ENCODE measurements at places on chromosomes 7 and 10.

DNA sequence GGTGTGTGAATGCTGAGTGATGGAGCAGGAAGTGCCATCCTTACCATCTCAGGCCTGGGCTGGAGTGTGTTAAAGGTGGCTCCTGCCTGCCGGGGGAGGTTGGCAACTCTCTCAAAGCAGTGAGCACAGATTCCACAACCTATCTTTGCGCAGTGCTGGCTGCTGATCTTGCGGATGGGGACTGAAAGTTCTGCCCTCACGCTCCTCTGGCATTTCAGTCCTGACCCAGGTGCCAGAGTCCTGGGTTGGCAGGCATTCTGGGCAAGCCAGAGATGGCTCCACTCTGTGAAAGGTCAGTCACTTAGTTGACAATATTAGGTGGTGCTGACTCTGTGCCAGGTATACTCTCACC is 315.5 kb downstream of the RPS24 start:
- DNase-seq = no peak

DNA sequence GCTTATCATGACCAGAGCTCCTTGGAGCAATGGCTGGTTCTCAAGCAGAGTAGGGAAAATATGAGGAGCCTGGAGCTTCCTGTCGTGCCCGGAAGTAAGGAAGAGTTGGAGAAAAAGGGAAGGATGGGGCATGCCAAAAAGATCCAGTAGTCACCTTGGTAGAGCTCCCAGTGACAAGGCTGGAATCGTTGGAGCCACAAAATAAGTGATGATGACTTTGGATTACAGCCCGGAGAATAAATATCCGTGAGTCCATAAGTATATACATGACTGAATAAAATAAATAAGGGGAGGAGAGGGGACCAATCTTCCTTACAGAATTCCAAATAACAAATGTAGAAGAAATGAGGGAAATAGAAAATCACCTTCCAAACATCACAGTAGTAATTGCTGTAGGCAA is 29.3 kb downstream of the LMTK2 start:
- no peak for DNase-seq

DNA sequence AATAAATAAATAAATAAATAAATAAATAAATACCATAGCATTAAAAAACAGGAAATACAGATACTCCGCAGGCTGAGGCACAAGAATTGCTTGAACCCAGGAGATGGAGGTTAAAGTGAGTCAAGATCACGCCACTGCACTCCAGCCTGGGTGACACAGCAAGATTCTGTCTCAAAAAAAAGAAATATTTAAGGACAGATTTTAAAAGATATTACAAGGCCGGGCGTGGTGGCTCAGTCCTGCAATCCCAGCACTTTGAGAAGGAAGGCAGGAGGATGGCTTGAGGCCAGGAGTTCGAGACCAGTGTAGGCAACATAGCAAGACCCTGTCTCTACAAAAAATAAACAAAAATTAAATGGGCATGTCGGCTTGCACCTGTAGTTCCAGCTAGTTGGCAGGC is 17.5 kb upstream of the SNX8 start:
- DNase-seq = no peak

GRCh38 chr7:98668255-98668654 is 51.2 kb downstream of the NPTX2 start:
- DNase-seq = no peak

- DNase-seq = no peak
Measured at GRCh38 chr10:25082276-25083204, 66.1 kb downstream of the THNSL1 start.

DNA sequence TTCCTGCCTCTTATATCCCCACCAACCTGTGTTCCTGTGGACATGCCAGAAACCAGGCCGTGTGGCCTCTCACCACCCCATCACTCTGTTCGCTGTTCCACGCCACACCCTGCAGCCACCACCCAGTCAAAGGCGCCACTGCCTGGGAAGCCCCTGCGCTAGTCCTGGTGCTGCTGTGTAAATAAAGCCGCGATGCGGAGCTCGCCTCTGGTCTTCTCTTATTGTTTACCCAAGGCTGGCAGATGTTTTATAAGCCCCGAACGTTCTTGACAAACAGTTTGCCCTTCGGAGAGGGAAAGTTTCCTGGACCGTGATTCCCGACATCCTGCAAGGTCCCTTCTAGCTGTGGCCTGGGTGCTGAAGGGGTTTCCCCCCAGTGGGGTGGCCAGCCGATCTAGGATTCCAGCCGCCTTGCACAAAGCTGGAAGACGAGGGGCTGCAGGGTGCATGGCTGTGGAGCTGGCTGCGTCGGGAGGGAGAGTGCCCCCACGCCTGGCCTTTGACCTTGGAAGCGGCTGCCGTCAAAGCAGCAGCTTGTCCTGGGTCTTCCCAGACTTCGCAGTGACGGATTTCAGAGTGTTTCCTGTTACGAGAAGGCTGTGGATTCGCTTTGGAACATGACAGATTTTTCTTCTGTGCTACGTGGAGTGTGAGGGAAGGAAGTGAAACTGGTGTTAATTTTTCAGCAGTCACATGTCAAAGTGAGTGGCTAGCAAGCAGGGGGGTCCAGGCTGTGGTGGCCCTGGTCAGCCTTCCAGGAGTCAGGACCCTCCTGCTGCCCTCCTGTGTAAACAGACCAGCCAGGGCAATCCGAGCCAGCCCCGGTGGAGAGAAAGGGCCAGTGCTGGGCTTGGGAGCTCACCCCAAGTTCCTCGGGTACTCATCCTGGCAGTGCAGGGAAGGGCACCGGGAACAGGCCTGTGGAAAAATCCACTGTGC is 61.6 kb downstream of the LHPP start:
- no peak for DNase-seq

- no peak for DNase-seq
Measured at GRCh38 chr10:105925045-105925785, 1239.3 kb downstream of the SORCS1 start.

DNA sequence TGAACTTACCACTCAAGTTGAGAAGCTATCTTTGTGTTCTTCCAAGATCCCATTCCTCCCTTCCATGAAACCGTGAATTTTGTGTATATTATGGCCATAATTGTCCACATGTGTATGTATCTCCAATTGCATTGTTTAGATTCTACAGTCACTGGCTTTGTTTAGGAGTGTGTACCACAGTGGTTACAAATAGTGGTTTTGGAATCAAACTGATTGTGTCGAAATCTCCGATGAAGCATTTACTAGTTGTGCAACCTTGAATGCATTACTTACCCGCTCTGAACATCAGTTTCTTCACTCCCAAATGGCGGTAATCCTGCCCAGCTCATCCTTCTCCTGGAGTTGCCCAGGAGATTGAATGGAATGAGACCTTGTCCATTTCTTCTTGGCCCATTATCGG is 145.0 kb upstream of the ZNF32 start:
- DNase-seq = no peak

DNA sequence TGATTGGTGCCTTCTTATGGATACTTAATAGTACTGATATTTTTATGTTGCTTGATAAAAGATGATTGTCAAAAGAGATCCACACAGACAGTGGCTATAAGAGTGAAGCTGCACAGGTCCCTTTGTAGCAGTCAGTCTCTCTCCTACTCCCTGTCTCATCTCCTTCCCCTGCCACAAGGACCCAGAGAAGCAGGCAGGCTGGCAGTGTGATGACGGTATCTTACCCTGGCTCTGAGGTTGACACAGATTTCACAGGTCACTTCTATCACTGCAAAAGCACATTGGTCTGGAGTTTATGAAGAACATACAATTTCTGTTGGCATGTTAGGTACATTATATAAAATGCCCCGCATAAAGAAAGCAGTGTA is 64.4 kb upstream of the AHR start:
- no peak for DNase-seq

DNA sequence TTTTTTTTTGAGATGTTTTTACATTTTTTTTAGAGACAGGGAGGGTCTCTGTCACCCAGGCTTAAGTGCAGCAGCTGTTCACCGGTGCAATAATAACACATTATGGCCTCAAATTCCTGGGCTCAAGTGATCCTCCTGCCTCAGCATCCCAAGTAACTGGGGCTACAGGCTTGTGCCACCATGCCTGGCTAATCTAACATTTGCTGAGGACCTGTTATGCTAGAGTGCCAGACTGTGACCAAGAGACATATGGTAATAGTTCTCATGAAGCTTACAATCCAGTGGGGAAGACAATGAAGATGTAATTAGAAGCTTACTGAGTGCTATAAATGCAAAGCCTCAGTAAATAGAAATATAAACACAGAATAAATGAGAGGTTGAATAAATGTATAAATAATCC is 17.6 kb upstream of the ORC5 start:
- no peak for DNase-seq

DNA sequence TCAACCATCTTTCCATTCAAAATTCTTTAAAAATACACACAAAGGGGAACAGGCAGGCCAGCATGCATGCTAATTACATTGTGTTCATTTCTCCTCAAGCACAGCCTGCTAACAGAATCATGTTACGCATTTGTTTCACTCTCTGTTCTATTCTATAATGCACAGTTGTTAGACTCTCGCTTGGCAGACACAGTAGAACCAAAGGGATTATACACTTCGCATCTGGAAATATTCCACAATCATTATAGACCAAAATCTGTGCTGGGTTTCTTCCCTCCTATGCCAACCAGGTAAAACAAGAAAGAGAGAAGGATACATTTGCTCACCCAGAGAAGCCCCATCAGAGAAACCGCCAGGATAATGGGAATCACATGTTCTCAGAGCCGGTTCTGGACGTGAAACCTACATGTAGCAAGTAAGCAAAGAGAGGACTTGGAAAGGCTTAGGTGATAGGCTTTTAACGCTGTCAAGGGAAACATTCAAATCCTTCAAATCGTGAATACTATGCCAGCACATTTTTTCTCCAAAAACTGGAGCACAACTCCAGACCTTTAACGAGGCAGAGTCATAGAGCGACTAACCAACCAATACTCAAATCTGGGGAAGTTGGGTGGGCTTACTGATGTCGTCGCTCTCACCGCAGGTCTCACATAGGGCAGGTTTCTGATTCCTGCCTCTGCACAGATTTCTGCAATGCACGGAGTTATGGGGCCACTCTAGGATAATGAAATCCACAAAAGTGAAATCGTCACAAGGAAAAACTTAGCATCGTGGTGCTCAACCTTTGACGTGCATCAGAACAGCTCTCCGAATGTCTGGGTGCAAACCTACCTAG is 380.5 kb upstream of the AUTS2 start:
- DNase-seq = no peak

GRCh38 chr10:17409170-17409733 is 45.1 kb downstream of the ST8SIA6 start:
- peak; percentile 74 for DNase-seq

DNA sequence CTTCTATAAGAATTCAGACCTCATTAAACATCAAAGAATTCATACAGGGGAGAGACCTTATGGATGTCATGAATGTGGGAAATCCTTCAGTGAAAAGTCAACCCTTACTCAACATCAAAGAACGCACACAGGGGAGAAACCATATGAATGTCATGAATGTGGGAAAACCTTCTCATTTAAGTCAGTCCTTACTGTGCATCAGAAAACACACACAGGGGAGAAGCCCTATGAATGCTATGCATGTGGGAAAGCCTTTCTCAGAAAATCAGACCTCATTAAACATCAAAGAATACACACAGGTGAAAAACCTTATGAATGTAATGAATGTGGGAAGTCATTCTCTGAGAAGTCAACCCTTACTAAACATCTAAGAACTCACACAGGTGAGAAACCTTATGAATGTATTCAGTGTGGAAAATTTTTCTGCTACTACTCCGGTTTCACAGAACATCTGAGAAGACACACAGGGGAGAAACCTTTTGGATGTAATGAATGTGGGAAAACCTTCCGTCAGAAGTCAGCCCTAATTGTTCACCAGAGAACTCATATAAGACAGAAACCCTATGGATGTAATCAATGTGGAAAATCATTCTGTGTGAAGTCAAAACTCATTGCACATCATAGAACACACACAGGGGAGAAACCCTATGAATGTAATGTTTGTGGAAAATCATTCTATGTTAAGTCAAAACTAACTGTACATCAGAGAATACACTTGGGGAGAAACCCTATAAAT is 24.1 kb downstream of the ZNF37A start:
- no peak for DNase-seq

DNA sequence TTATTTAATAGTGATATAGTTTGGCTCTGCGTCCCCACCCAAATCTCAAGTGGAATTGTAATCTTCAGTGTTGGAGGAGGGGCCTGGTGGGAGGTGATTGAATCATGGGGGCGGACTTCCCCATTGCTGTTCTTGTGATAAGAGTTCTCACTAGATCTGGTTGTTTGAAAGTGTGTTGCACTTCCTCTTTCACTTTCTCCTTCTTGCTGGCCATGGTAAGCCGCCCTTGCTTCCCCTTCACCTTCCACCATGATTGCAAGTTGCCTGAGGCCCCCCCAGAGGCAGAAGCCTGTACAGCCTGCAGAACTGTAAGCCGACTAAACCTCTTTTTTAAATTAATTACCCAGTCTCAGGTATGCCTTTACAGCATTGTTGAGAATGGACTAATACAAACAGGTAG is 101.4 kb downstream of the MTPAP start:
- DNase-seq = no peak

- no peak for DNase-seq
Measured at GRCh38 chr7:44393238-44394111, 68.1 kb upstream of the CAMK2B start.

DNA sequence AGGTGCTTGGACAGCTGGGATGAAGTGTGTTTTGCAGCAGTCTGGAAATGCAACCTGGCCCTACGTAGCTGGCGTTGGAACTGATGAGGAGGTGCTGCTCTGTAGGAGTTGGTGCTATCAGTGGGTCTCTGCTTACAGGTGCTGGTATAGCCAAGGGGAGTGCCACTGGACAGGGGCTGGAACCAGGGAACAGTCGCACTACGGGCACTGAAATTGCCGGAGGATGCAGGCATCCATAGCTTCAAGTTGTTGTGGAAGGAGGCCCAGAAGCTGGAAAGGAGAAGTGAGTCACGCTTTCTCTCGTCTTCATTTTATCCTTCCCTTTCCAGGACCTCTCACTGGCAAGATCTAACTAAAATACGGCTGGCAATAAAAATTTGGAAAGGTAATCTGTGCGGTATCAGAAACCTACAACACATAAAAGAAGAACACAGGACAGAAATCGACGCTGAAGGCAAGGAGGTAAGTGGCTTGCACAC is 25.8 kb downstream of the MACC1 start:
- no peak for DNase-seq

GRCh38 chr7:2941216-2941859 is 97.2 kb upstream of the GNA12 start:
- no peak for DNase-seq

DNA sequence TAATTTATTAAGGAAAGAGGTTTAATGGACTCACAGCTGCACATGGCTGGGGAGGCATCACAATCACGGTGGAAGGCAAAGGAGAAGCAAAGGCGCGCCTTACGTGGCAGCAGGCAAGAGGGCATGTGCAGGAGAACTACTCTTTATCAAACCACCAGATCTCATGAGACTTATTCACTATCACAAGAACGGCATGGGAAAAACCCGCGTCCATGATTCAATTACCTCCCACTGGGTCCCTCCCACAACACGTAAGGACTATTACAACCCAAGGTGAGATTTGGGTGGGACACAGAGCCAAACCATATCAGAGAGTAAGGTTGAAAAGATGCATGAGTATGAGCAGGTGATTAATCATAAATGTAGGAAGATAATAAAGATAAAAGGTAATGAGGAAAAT is 3.2 kb upstream of the JCAD start:
- DNase-seq = no peak

All from hematopoietic multipotent progenitor cell treated with erythropoietin and hydrocortisone succinate and interleukin-3 and kit ligand, for 15 days (in vitro differentiated cells).